ENCODE measurements at places on chromosomes 6 and 20.

DNA sequence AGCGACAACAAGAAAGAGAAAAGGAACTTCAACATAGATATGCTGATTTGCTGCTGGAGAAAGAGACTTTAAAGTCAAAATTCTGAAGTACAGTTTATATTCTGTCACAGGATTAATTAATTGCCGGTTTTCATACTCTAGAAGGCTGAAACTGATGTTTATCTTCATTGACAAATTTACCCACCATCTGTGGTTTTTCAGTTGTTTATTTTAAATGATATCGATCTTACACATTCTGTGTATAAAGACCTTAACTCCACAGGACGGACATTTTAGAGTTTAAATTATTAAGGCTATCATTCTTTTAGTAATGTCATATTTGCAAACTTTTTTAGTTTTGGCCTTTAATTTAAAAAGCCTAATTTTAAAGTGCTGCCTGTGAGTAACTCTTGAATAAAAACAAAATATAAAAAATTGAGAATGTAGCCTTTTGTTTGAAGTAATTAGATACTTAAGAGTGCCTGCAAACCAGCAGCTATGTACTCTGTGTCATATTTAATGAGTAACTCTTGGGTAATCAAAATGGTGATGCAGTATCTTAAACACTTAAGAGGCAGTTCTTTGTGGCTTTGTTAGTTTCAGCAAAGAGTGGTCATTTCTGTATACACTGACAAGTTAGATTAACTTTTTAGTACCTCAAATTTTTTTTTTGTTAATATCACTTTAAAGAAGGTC lies 59.3 kb downstream of the CDC5L start:
- DNase-seq = no peak

GRCh38 chr6:42017021-42017643 lies 33.2 kb upstream of the TAF8 start:
- DNase-seq = no peak

GRCh38 chr20:32871627-32872160 lies 13.0 kb downstream of the EFCAB8 start:
- no peak for DNase-seq

- no peak for DNase-seq
Observed at GRCh38 chr6:136307351-136307750, 17.7 kb upstream of the BCLAF1 start.

GRCh38 chr6:150567380-150567779 lies 32.3 kb upstream of the PLEKHG1 start:
- no peak for DNase-seq

DNA sequence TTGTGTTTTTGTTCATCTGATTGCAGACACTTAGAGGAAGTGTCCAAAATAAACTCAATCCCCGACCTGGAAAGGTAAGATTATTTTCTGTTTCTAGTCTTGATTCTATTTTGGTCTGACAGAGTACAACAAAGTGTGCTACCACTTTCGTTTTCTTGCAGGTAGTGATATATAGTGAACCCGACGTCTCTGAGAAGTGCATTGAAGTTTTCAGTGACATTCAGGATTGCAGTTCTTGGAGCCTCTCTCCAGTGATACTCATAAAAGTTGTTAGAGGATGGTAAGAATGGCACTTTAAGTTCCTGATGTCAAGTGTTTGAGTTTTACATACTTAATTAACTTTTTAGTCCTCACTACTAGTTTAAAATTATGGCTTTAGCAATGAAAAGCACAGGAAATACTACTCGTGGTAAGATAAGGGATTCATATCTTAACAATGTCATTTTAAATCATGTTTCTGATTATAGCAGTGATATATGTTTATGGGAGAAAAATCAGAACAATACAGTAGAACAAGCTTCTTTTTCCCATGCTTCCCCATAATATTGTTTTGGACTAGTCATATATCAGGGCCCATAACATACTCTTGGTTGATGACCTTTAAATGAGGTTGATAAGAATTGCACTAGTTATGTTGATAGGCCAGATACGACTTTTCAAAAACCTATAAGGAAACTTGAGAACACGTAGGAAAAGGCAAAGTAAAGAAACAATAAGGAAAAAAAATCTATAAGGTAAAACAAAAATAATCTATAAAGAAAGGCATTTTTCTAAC lies 104.0 kb downstream of the RTN4IP1 start:
- no peak for DNase-seq

GRCh38 chr6:113495521-113495920 lies 361.6 kb upstream of the MARCKS start:
- DNase-seq = no peak

DNA sequence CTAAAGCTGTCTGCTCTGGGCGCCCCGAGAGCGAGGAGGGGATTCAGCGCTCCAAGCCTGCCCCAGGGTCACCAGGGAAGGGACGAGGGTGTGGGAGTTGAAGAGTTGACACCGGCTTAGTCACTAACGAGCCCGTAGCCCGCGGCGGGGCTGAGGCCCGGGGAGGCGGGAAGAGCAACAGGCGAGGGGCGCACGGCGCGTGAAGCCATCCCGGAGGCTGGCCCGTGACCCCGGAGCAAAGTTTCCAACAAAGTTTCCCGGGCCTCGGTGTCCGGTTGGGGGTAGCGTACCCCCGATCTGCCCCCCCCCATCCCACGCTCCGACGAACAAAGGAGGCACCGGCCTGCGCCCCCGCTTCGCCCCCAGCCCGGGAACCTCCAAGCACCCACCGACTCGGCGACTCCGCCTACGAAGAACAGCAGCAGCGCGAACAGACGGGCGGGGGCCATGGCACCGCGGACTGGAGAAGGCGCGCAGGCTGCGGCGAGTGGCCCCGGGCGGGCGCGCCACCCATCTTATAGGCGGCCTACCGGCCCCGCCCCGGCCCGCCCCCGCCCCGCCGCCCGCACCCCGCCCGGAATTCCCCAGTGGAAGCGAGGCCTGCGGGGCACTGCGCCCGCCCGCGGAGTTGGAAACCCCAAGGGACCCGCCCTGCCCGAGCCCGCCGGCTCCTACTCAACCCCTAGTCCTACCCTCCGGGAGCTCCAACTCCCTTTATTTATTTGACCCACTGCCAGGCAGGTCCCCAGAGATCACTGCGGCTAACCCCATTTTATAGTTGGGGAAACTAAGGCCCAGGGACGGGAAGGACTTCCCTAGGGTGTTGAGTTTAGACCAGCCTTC lies at the start of gene SDC4:
SDC4 (minus strand) TSS at position 489 of the 843 bp plus-strand sequence; CDS start at position 449, 40 bp downstream.
- peak; percentile 18 for DNase-seq

- DNase-seq = no peak
Observed at GRCh38 chr6:20056350-20056992, 155.8 kb downstream of the MBOAT1 start.

DNA sequence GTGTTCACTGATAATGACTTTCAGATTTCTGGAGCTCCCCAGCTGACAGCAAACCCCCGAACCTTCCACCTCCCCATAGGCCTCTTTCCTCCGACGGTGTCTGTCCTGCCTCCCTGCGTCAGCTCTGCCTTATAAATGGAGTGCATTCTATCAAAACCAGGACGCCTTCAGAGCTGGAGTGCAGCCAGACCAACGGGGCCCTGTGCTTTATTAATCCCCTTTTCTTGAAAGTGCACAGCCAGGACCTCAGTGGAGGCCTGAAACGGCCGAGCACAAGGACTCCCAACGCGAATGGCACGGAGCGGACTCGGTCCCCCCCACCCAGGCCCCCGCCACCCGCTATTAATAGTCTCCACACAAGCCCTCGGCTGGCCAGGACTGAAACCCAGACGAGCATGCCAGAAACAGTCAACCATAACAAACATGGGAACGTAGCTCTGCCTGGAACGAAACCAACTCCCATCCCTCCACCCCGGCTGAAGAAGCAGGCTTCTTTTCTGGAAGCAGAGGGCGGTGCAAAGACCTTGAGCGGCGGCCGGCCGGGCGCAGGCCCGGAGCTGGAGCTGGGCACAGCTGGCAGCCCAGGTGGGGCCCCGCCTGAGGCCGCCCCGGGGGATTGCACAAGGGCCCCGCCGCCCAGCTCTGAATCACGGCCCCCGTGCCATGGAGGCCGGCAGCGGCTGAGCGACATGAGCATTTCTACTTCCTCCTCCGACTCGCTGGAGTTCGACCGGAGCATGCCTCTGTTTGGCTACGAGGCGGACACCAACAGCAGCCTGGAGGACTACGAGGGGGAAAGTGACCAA lies 42.3 kb upstream of the NAA20 start:
- DNase-seq = no peak

- no peak for DNase-seq
Observed at GRCh38 chr6:125101631-125102030, 51.9 kb upstream of the TPD52L1 start.

- DNase-seq = no peak
Observed at GRCh38 chr20:63163596-63164483, 52.1 kb downstream of the YTHDF1 start.

DNA sequence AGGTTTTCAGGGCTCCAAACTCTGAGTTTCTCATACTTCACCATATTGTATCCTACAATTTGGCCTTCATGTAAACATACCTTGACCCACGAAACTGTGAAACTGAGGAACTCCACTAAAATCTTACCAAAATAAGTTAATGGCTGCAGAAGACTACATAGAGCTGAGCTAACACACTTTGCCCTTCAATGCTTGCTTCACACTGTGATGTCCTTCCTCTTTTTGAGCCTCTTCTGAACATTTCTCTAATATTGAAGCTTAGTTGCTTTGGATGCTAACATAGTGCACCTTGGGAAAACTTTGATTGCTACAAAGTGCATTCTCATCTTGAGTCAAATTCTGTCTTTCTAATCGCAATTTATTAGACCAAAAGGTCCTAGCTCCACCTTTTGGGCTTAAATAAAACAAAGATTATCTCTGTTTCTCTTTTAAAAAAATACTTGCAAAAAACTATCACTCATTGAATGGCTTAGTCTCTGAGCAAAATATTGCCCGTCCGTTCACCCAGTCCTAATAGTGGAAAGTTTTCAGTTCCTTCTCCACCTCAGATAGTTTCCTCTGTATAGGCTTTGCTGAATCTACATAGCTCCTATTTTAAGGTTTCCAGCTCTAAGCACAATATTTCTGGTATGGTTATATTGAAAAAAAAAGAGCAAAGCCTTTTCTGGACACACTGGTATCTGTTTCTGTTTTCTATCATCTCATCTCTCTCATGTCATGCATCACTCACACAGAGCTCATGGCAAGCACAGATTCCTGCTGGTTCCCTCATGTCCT lies 494.6 kb downstream of the RFPL4B start:
- no peak for DNase-seq

- no peak for DNase-seq
Observed at GRCh38 chr6:39923394-39923793, 10.9 kb downstream of the MOCS1 start.

DNA sequence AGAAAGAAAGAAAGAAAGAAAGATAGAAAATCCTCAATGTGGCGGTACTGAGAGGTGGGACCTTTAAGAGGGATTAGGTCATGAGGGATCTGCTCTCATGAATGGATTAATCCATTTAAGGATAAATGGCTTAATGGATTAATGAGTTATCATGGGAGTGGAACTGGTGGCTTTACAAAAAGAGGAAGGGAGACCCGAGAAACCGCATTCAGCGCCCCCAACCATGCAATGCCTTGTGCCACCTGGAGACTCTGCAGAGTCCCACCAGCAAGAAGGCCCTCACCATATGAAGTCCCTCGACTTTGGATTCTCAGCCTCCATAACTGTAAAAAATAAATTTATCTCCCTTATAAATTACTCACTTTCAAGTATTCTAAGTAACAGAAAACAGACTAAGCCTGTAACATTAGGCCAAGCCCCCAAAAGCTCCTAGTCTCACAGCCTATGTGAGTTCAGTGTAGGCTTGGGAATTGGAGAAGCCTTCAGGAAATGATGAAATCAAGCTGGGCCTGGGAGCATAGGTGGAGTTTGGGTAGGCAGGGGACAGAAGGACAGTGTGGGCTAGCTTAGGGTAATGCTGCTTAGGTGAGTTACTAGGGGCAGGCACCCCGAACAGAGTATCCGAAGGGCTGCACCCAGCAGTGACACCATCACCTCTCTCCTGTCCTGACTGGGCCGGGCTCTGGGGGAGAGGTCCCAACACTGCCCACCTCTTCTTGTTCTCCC lies 36.2 kb upstream of the RNF24 start:
- no peak for DNase-seq

GRCh38 chr6:27296106-27296783 lies 15.8 kb downstream of the POM121L2 start:
- DNase-seq = no peak

- DNase-seq = no peak
Observed at GRCh38 chr6:76752841-76753240, 680.4 kb upstream of the IMPG1 start.

DNA sequence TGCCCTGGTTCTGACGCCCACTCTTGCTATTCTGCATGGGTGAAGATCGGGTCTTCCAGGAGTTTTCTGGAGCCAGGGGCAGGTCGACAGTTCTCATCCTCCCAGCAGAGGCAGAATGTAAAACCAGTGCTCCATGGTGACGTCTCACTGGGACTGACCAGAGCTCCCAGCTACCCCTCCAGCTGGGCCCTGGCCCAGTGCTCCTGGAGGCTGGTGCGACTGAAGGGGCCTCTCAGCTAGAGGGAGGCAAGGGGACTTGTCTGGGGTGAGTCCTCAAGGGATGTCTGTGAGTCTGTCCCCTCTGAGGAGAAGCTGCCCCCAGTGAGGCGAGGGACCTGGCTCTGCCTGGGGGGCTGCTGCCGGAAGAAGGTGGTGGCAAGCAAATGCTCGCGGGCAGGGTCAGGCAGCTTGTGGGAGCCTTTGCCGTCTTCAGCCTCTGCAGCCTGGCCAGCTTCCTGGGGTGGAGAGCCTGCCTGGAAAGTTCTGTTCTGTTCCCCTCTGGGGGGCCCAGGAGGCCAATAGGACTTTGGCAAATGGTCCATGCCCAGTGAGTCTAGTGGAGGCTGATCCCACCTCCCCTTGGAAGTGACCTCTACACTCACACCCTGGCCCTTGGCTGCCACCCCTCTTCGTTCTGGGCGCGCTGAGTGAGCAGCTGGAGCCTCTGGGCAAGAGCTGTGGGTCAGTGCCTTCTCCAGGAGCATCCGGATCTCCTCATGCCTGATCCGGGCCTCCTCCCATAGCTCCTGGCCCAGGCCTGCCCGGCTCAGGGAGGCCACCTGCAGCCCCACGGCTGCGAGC lies 47.5 kb downstream of the KIAA1755 start:
- no peak for DNase-seq

GRCh38 chr20:1332749-1333300 lies 3.9 kb upstream of the SDCBP2 start:
- no peak for DNase-seq

- DNase-seq = no peak
Observed at GRCh38 chr6:45685076-45685475, 307.3 kb upstream of the SUPT3H start.

DNA sequence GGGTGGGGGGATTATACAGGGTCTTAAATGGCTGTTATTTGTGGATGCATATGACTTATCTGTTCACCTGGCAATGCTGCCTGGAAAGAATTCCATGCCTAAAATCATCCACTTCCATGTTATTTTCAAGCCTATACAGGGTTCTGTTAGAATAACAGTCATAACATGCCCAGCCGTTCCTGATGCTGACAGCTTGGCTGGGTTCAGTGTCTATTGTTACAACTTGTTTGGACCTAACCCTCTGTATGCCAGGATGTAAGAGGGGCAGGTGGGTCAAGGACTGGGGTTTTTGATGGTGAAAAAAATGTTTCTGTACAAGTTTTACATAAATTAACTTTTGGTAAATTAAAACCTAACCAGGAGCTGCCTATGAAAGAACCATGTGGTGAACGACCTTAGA lies 79.8 kb downstream of the GINS1 start:
- DNase-seq = no peak

All from stimulated activated CD8-positive, alpha-beta memory T cell treated with anti-CD3 and anti-CD28 coated beads, Interleukin-15, amount 100 ng/mL, for 1 hour (primary cell).